ENCODE measurements at places on chromosomes 7 and 10.

DNA sequence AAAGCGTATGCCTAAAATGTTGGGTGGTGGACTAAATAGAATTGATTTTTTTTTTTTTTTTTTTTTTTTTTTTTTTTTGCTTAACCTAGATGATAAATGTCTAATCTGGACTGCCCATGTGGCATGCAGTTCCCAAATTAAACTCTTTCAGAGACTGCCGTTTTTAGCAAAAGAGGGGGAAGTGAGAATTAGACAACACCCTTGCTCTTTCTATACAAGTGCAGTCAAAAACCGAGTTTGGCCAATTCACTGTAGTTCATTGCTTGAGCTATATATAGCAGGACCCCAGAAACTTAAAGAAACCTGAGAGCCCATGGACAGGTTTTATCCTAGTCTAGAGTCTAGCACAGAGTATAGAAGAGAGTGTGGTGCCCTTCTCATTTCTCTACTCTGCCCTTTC, 141.9 kb downstream of the GRM3 start:
- no peak for DNase-seq

- no peak for DNase-seq
These were observed 39.4 kb upstream of the CXCL12 start for GRCh38 chr10:44424298-44424697.

GRCh38 chr7:87475359-87476178, at the start of gene ABCB4:
Gene ABCB4, minus strand, starts transcription at chr7:87475680. Its CDS starts 215 bp downstream, at chr7:87475465.
- no peak for DNase-seq

DNA sequence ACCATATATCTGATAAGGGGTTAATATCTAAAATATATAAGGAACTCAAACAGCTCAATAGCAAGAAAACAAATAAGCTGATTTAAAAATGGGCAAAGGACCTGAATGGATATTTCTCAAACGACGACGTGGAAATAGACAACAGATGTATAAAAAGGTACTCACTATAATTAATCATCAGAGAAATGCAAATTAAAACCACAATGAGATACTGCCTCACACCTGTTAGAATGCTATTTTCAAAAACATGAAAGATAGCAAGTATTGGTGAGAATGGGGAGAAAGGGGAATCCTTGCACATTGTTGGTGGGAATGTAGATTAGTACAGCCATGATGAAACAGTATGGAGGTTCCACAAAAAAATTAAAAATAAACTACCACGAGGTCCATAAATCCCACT, 163.2 kb downstream of the DKK1 start:
- DNase-seq, result no peak

- DNase-seq, result no peak
These were observed 2.2 kb downstream of the SMC3 start for GRCh38 chr10:110569736-110570135.

DNA sequence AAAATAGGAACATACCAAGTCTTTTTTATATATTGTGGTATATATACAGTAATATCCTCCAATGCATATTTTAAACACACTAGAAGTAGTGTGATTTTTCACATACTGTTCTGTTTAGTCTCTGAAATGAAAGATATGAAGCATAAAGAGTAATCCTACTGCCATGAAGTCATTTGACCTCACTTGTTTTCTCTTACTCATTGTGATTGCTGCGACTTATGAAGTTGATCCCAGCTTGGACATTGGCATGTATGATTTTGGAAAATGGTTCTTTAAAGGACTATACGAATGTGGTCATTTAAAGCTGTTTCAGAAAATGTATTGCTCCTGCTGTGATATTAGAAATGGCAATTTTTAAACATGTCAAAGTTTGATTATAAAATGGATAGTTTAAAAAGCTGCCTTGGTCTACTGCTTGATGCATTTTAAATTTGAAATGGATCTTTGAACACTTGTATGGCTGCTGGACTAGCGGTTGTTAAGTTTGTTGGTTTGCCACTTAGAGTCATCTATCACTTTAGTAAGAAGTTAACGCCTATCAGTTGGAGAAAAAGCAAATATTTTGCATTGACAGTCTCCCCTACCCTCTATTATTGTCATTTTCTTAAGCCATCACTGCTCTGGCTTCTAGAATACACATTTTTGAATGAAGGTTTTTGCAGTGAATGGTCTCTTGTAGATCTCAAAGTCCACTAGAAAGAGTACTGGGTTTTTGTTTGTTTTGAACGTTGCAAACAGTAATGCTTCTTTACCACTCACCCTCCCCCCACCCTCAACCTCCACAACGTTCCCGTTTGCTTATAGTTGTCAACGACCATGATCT, 881 bp upstream of the PCGF5 start:
- DNase-seq, result no peak

- DNase-seq, result no peak
These were observed 98.0 kb upstream of the GPR26 start for GRCh38 chr10:123567984-123568739.

DNA sequence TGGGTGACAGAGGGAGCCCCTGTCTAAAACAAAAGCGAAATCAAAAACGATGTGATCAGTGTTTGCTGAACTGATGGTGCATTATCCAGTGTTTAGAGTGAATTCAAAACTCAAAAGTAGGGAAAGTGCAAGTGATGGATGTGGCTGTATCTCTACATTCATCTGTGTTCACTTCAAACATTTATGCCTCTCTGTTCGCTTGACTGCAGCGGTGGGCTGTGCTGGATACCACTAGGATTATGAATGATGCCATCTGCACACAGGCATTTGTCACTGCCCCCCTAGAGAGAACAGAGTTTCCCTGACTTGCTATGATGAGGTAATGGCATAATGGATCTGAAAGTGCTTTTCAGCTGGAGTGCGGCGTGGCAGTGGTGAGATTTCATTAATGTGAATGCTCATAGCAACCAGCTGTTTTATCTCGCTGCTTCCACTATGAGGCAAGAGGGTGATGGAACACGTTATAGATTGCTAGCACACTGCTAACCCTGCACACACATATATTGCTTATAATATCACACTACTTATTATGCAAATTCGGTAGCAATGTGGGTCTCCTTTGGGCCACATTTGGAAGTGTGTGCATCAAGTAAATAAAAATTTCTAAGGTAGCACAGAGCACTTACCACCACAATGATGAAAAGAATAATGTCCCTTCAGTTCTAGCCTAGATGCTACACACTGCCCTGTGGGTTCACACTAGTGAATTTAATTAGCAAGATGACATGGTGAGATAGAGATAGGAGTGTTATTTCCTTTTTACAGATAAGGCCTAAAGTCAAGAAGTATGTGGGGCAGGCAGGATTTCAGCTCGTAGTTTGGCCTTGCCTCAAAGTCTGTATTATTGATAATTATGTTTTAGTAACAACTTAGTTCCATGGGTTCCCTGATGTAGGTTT, 164.7 kb downstream of the CAMK1D start:
- DNase-seq, result no peak

DNA sequence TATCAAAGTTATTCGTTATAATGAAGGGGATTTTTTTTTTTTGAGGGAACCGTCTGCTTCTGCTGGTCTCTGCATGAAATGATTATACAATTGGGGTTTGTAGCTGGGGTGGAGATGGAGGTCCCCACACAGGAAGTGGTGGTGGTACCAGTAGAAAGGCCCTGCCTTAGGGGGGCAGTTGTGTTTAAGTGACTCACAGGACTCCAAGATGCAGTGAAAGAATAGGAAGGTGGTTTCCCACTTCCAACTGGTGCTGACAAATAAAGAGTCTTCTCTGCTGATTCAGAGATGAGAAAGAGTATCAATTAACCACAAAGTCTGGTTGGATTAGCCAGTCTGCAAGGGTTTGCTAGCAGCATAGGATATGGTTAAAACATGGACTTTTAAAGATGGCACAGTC, 376.0 kb downstream of the SORCS3 start:
- DNase-seq, result no peak

- no peak for DNase-seq
These were observed 37.1 kb downstream of the TMEM229A start for GRCh38 chr7:123995617-123996326.

DNA sequence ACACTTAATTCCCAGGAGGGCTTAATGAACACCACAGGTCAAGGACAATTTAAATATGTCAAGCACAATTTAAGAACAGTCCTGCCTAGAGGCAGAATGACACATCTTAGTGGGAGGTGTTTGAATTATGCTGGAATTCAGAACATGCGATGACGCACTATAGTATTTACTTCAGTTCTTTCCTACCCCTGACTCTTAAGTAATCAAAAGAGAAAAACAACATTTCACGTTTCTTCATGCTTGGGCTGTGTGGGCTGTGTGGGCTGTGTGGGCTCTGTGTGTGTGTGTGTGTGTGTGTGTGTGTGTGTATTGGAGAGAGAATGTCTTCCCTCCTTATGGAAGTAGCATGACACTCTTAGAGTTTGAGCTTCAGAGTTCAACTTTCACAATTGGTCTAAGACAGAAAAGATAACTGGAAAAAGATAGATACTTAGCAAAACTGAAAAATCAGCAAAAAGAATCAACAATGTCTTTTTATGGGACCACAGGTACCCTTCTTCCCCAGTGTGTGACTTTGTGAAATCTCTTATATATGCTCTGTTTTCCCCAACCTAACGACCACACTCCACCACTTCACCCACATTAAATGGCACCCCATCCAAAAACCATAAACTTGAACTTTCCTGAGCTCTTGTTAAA, 33.7 kb upstream of the CABCOCO1 start:
- no peak for DNase-seq

- DNase-seq, result no peak
These were observed 249.8 kb downstream of the TRIL start for GRCh38 chr7:28708033-28708951.

GRCh38 chr7:104791080-104791479, 222.9 kb upstream of the KMT2E start:
- no peak for DNase-seq

DNA sequence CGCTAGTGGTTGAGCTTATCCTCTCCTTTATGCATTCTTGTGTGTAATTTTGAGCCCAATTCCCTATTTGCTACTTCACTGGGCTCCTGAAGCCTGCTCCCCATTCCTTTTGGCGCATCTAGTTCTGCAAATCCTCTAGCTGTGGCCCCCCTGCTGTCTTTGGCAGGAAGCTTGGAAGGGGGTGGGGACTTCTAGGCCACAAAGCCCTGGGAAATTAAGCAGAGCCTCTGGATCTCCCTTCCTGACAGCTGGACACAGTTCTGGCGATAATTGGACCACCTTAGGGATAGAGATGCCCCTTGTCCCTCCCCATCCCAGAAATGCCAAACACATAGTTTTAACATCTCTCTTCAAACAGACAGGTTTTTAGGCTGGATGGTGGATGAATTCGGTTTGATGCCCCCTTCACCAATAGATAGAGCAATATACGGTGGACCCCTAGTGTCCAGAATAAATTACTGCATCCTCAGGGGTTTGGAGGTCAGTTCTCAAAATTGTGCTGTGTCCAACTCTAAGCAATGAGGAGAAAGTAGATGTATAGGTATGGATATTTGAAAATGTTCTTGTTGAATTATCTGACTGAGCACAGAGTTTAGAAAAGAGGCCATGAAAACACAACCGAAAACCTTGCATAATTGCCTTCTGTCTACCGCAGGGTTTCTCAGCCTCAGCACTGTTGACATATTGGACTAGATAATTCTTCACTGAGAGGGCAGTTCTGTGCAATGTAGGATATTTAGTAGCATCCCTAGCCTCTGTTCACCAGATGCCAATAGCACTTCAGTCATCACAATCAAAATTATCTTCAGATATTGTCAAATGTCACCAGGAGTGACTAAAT, 75.5 kb downstream of the PAPSS2 start:
- no peak for DNase-seq

DNA sequence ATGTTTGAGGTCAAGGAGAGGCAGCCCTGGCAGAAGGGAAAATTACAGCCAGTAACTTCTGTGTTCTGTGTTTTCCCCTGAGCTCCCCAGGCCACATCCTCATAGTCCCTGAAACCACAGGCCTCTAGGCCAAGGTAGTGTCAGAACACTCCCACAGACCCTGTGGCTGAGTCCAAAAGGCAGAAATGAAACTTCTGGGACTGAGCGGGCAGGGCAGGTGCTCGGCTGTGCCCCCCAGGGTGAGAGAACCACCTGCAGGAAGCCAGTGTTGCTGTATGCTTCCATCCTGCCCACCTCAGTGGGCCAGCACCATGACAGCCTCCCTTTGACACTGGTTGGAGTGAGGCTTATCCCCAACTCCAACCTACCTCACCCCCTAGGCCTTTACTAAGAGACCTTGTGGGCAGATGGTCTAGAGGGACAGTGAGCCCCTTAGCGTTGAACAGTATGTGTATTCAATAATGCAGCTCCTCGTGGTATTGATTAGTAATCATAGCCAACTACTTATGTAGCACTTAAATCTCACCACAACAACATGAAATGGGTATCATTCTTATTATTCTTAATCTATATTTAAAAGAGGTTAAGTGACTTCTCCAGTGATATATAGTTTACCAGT, 30.3 kb downstream of the PIK3CG start:
- DNase-seq, result peak; percentile 84

GRCh38 chr10:96612055-96612830, 25.4 kb upstream of the TM9SF3 start:
- DNase-seq, result no peak

GRCh38 chr7:2927592-2927991, 83.5 kb upstream of the GNA12 start:
- DNase-seq, result no peak

GRCh38 chr10:118310822-118311221, 31.3 kb downstream of the FAM204A start:
- no peak for DNase-seq

DNA sequence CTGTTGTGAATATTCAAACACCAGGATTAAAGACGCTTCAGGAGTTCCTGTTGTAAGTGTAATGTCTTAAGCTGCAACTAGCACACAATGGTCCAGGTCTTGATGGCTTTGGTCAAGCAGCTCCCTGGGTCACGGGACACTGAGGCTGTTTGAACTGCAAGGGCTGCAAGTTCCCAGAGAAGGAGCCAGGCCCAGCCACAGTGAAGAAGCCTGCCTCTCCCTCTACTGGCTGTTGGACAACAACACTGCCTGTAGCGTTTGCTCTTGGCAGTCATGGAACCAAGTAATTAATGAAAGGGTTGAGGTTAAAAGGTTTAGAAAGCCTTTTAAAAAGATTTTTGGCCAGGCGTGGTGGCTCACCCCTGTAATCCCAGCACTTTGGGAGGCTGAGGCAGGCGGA, 31.9 kb upstream of the GUSB start:
- no peak for DNase-seq

GRCh38 chr7:1058311-1058710, 14.0 kb downstream of the GPR146 start:
- DNase-seq, result no peak

DNA sequence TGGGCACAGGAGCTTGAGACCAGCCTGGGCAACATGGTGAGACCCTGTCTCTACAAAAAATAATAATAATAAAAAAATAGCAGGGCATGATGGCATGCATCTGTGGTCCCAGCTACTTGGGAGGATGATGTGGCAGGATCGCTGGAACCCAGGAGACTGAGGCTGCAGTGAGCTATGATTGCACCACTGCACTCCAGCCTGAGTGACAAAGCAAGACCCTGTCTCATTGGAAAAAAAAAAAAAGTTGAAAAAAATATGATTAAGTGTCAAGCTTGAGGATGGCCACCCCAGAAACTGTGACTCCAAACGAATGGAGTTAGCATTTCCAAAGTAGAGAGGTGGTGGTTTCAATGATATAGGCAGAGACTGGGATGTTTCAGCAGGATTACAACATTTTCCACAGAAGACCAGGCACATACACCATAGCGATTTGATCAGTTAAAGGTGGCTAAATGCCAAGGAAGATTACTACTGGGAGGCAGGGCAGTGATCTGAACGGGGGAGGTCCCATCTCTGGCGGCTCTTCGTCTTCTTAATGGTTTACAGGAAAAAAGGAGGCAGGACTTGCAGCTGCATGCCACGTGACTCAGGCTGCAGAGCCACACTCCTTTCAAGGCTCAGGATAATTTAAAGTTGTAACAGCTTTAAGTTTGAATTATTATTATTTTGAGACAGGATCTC, 250.6 kb upstream of the GALNT17 start:
- no peak for DNase-seq

Measured in HL-60 (cell line).